ENCODE measurements at places on chromosomes 3 and 15.
A peak's percentile ranks its signal among the peaks of the same experiment; 100 is the strongest.

GRCh38 chr15:76791511-76791910, 113.6 kb downstream of the SCAPER start:
- no peak for DNase-seq

- peak; percentile 14 for DNase-seq
Measured at GRCh38 chr3:114155370-114155821, 23.5 kb downstream of the DRD3 start.

GRCh38 chr15:27575521-27575920, 523.6 kb downstream of the OCA2 start:
- no peak for DNase-seq

- no peak for DNase-seq
Measured at GRCh38 chr3:158983216-158984099, 181.6 kb downstream of the MFSD1 start.

DNA sequence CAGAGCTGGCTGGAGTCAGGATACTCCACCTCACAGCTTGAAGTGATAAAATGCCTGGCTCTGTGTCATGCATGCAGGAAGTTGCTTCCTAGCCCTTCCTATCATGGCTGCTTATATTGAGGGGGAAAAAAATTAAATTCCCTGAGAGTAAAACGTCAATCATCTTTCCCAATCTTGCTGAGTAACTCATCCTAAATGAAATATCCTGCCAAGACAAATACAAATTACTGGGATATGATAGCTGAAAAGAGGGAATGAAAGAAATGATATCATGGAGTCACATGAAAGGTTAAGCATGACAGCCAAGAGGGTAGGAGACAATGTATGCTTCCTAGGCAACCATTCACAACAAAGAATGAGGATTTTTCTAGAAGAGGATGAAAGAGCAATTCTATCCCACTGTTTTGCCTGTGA, 110.6 kb downstream of the ABI3BP start:
- no peak for DNase-seq

- DNase-seq: no peak
Measured at GRCh38 chr3:73669260-73669659, 44.5 kb upstream of the PDZRN3 start.

- DNase-seq: no peak
Measured at GRCh38 chr15:55816017-55816416, 73.1 kb upstream of the PRTG start.

DNA sequence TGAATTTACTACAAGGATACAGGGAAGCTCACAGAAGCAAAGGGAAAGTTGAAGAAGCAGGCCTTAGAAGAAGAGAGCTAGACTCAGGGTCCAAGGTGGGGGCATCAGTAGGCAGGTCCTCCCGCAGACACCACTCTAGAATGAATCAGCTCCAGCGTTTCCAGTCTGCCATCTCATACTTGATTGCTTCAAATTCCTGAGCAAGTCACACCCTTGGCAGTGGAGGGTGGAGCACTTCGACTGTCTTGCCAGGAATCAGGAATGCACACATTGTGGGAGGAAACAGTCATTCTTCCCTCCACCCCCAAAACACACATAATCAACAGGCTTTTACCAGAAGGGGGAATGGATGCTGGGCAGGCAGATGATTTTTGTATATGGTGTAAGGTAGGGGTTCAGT, 78.5 kb downstream of the CHCHD6 start:
- DNase-seq: no peak

DNA sequence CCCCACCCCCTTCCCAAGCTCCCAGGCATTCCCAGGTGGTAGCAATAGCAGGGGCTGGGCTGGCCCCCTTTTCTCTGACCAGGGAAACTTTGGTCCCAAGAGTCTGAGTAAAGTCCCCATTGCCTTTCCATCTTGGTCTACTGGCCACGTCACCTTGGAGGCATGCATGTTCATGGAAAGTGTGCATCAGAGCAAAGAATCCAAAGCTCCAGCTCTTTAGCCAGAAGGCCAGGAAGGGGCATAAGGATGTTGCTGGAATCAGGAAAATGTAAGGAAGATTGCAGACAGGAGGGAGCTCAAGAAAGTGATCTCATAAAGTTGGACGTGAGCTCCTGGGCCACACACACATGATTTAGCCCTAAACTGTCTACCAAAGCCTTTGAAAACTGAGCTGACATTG, 63.6 kb downstream of the KBTBD12 start:
- no peak for DNase-seq

GRCh38 chr15:74417225-74417624, 16.5 kb downstream of the SEMA7A start:
- no peak for DNase-seq

DNA sequence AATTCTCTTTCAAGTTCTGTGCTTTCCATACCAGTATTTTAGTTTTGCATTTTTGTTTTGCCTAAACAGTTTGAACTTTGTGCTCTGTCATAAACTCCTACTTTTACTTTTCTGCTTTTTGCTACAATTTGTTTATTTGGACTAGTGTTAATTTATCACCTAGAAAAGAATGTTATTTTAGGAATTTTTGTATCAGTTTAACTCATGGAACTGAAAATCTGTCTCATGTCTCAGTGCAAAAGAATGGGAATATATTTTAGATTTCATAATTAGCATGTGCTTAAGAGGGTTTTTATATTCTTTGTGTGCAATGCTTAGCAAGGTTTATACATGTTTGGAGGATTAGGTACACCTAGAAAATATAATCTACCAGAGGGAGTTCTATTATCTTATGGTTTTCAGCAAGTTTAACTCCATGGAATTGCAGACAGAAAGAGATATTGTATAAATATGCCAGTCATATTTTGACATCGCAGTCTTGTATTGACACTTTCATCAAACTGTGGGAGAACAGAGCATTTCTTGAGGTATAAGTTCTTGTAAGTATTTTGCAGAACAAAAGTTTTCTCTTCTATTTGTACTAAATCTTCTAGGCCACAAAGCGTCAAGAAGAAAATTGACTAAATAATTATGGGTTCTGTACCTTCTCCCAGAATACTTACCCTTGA, 409.9 kb downstream of the RBMS3 start:
- DNase-seq: no peak

- DNase-seq: no peak
Measured at GRCh38 chr3:46882377-46883053, 5.0 kb downstream of the PTH1R start.

DNA sequence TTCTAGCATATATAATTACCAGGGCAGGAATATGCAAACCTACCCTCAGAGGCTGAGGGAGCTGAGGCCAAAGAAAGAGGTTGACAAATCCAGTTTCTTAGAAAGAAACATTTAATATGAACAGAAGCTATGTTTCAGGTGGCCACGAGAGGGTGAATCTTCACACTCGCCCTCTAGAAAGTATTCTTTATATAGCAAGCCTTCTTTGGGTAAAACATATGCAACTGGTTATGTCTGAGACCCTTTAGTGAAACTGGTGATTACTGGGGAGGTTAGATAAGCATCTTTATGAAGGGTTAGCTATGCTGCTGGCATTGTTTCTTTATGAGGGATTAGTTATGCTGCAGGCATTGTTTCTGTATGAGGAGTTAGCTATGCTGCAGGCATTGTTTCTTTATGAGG, 50.7 kb upstream of the GOLGA6L2 start:
- peak; percentile 2 for DNase-seq

DNA sequence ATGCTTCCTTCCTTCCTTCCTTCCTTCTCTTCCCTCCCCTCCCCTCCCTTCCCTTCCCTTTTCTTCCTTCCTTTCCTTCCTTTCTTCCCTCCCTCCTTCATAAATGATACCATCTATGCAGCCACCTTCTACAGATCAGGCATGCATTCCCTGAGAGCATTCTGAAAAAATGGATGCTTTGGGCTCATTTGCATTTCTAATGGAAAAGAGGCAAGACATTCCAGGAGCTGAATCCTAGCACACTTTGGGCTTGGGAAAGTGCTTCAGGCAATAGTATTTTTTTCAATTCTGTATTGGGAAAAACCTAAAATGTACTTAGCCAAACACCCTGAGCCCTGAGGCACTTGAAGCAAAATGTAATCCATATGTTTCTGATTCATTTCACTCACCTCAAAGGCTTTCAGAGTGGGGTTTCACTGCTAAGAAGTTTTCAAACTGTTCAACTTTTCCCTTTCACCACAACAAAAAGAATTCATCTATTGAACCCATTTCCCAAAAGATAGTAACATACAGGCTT, 220.1 kb upstream of the RORA start:
- DNase-seq: no peak

GRCh38 chr15:61651267-61651666, 409.0 kb downstream of the VPS13C start:
- no peak for DNase-seq
